ENCODE measurements at places on chromosomes 2 and 18.

GRCh38 chr2:232658217-232658785 lies 24.9 kb downstream of the EFHD1 start:
- no peak for DNase-seq

GRCh38 chr18:68298330-68298729 lies 416.6 kb downstream of the TMX3 start:
- no peak for DNase-seq

- no peak for DNase-seq
These were observed 97.4 kb downstream of the FSIP2 start for GRCh38 chr2:185835974-185836373.

- no peak for DNase-seq
These were observed 92.2 kb downstream of the TGFA start for GRCh38 chr2:70461414-70461813.

GRCh38 chr2:132797556-132797955 lies 127.6 kb upstream of the LYPD1 start:
- DNase-seq = peak; percentile 67

DNA sequence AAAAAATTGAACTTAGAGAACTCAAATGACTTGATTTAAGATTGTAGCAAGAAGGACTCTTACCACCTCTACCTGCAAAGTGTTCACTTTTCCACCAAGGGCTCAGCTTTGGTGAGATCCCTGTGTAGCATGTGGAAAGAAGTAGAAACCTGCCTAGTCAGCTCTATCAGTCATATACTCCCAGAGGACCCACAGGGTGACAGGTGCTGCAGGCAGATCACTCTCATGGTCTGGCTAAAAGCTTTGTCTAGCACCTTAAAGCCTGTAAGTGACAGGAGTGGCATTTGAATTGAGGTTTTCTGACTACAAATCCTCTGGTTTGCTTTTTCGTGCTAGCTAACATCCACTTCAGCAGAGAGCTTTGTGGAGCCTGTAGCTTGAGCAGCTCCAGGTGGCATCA lies 18.7 kb upstream of the NEMP2 start:
- no peak for DNase-seq

DNA sequence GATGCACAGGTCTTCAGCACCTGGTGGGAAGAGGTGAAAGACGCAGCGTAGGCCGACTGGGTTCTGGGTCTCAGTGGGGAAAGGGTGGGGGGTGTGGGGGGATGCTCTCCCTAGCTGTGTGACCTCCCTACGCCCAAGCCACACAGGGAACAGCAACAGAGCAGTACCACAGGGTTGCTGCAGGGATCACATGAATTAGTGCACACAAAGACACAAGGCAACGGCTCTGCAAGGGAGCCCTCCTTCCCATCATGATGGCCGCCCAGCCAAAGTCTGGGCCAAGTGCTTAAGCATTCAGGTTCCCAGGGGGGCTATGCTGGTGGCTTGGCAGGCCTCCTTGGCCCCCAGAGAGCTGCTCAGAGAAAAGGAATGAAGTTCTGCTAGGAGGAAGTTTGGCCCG lies 28.2 kb upstream of the GBX2 start:
- DNase-seq = no peak

Data from fibroblast of skin of right biceps (primary cell).